ENCODE measurements at places on chromosomes 4 and X.

- no peak for DNase-seq
Measured at GRCh38 chr4:56690393-56690792, 9.3 kb upstream of the HOPX start.

DNA sequence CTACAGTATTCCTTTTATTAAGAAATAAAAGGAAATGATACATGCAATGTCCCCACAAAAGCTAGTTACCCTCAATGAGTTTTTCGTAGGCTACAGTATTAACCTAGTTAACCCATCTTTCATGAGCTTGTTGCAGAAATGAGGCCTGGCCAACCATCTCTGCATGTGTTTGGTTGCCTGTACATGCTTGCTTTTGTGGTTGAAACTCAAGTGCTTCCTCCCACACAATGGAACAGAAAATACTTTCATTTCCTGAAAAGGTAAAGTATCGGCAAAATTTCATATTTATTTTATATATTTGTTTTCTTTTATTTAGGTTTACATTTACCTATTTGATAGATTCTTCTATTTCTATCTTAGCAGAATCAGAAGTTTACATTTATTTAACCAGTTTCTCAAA is 214.6 kb upstream of the FAM241A start:
- DNase-seq: no peak

- DNase-seq: no peak
Measured at GRCh38 chr4:148730082-148730640, 287.9 kb upstream of the NR3C2 start.

DNA sequence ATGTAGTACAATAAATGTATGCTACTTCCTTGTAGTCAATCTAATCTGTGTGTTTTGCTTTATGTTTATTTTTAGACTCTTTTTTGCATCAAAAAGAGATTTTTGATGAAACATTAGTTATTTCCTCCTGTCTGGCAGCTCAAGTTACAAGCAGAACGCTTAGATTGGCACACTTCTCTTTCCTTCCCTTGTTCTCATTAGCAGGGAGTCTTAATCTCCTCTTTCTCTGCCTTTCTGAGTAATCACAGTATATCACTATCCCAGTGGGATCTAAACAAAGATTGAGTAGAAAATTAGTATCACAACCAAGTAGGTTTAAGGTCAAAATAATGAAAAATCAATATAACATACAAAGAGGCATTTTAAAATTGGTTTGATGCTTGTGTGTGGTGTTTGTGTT is 1192.6 kb downstream of the C4orf33 start:
- DNase-seq: no peak

DNA sequence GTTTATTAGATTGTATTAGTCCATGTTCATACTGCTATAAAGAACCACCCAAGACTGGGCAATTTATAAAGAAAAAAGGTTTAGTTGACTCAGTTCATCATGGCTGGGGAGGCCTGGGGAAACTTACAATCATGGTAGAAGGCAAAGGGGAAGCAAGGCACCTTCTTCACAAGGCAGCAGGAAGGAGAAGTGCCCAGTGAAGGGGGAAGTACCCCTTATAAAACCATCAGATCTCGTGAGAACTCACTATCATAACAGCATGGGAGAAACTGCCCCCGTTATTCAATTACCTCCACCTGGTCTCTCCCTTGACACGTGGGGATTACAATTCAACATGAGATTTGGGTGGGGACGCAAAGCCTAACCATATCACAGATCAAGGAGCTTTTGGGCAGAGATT is 8.1 kb upstream of the HSD17B13 start:
- peak; percentile 1 for DNase-seq

- DNase-seq: no peak
Measured at GRCh38 chrX:1425381-1425780, 27.3 kb downstream of the ASMTL start.

- DNase-seq: no peak
Measured at GRCh38 chr4:152676052-152676854, 3.5 kb downstream of the TMEM154 start.

DNA sequence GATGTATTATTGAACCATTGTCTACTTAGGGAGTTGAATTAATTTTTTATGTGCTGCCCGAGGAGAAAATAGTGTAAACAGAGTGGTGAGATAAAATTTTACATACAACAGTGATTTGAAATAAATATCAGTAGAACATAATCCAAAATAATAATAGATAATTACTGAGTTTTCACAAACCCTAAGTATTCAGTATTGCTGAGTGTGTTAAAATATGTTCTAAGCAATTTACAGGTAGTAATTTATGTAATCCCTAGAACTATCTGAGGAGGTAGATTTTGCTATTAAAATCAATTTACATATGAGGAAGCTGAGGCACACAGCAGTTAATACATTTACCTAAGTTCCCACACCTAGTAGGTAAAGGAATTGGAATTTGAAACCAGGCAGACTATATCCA is 134.7 kb upstream of the FAT1 start:
- no peak for DNase-seq

GRCh38 chr4:113584407-113585150 is 177.0 kb downstream of the CAMK2D start:
- DNase-seq: no peak

DNA sequence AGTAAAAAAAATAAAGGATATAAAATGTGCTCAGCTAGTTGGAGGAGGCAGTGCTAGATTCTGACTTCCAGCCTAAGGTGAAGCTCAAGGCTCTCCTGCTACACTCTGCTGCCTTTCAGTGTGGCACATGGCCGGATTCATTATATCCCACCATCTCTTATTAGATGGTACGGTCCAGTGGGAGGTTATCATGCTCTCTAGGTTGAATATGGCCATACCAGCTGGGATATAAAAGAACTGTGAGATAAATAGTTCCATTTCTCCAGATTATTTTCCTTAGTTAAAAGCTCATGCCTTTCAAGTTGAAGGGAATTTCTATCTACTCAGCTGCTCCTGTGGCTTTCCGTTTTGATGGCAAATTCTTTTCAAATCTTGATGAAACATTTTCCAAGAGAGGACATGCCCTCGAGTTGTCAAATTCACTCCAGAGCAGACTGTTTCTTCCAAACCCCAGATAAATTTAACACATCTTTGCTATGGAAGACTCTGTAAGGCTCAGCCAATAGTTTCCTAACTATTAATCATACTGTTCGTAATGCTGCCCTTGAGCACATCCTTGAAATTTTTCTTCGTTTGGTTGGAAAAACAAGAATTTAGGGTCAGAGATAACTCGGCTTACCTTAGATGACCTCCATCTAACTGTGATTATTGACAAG is 2.2 kb upstream of the MGARP start:
- DNase-seq: no peak

DNA sequence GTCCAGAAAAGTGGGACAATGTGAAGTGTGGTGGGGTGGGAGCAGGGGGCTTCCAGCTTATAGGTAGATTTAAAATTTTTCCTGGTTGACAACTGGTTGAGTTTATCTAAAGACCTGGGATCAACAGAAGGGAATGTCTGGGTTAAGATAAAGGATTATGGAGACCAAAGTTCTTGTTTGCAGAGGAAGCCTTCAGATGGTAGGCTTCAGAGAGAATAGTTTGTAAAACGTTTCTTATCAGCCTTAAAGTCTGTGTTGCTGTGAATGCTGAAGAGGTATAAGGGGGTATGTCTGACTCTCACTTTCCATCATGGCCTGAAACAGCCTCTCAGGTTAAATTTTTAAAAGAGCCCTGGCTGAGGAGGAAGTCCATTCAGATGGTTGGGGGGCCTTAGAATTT is 20.5 kb downstream of the MGST2 start:
- DNase-seq: no peak

- DNase-seq: no peak
Measured at GRCh38 chr4:67933755-67934154, 29.5 kb downstream of the TMPRSS11A start.

DNA sequence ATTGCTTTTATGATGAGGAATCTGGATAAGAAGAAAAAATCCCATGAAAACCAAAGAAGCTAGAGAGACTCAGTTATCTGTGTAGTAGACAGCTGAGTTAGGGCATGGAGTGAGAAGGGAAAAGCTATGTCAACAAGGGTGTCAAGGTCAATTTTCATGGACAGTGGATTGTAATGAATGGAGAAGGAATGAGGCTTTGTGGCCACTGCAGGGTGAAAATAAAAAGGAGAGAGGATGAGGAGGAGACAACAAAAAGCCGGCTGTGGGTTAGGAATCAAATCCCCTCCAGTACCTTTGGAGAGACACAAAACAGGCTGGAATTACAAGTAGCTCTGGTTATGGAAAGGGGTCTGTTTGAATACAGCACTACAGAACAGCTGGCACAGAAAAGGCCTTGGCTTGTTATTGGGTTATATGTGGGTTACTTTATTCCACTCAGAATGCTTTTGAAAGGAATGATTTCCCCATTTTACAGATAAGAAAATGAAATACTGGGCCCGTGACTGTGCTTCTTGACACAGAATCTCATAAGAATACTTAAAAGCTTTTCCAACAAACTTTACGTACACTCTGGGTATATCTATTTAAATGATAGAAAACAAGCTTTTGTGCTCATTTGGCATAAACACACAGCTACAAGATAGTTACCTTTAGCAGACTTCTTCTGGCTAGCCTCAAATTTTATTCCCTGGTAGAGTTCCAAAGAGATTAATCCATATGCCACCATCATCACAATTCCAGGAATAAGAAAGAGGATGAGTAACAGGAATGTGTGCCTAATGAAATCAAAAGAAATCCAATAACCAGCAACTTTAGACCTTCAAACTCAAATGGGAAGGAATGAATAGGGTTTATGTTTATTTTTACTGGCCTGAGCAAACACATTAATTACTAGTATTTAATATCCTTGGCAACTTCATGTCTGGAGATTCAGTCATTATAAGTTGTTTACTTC is 7.5 kb downstream of the CCKAR start:
- no peak for DNase-seq

DNA sequence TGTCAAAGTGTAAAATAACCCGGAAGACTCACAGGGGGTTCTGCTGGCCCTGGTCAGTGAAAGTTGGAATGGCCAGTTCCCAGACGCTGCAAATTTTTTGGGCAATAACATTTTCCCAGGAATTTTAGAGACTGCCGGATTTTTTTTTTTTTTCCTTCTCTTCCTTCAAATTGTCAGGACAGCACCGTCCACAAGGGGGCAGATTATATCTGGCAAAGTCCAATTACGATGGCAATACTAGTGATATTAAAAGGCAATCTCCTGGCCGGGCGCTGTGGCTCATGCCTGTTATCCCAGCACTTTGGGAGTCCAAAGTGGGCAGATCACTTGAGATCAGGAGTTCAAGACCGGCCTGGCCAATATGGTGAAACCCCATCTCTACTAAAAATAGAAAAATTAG is 20.5 kb downstream of the SLC25A5 start:
- DNase-seq: peak; percentile 68

- DNase-seq: no peak
Measured at GRCh38 chr4:168071304-168071703, 21.0 kb upstream of the ANXA10 start.

- DNase-seq: no peak
Measured at GRCh38 chr4:113469926-113470325, 291.6 kb downstream of the CAMK2D start.

DNA sequence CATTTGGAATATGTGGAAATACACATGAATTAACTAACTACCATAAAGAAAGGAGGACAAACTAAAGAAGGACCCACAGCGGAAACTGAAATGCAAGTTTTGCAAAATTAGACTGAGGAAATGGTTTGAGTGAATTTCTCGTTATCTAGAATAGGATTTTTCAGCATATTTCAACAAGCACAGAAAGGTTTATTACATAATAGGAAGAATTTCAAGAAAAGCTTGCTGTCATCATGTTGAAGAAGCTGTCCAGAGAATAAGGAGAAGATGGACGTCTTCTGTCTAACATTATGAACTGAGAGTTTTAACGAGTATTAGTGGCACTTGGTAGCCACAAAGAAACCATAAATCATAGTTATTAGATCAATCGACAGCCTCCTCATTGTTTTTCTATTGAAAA is 45.0 kb downstream of the TEC start:
- DNase-seq: no peak

GRCh38 chr4:98447648-98448047 is 186.5 kb downstream of the RAP1GDS1 start:
- DNase-seq: no peak

DNA sequence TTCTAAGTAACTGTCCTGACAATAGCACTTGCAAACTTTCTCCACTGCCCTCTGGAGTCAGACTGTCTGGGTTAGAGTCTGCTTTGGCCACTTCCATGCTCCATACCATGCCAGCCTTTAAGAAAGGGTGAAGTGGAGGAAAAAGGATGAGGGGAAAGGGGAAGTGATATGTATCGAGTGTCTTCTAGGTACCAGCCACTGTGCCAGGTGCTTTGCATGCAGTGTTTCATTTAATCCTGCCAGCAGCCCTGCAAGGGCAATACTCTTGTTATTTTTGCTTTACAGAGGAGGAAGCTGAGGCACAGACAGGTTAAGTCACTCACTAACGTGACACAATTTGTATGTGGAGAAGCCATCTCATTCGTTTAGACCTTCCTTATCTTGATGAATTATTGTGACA is 55.6 kb downstream of the RTL9 start:
- no peak for DNase-seq

- DNase-seq: no peak
Measured at GRCh38 chrX:662126-662525, 31.5 kb downstream of the SHOX start.

DNA sequence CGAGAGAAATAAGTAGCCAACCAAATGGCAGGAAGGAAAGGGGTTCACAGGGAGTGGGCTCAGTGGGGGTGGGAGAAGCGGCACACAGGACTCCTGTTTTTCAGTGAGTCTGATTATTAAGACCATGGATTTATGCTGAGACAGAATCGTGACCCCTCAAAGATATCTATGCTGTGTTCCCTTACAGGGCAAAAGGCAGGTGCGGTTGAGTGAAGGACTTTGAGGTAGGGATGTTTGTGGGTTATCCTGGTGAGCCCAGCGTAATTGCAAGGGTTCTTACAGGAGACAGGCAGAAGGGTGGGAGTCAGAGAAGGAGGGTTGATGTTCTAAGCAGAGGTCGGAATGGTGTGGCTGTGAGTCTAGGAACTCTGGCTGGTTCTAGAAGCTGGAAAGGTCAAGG is 73.0 kb downstream of the EVC start:
- no peak for DNase-seq

DNA sequence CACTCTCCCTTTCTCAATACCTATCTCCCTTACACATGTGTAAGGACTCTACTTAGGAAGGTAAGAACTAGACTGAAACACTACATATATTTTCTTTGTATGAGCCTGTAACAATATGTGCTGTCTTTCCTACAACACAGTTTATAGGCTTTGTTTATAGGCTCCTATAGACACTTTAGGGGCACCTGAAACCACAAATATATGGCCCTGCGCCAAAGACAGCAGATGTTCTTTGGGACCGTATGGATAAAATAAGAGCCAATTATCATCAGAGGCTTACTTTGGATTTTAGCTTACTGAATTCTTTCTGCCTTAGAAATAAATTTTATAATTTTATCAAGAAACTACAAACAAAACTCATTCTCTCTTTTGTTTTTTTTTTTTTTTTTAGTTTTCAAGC is 16.6 kb upstream of the CXCL3 start:
- DNase-seq: peak; percentile 85

DNA sequence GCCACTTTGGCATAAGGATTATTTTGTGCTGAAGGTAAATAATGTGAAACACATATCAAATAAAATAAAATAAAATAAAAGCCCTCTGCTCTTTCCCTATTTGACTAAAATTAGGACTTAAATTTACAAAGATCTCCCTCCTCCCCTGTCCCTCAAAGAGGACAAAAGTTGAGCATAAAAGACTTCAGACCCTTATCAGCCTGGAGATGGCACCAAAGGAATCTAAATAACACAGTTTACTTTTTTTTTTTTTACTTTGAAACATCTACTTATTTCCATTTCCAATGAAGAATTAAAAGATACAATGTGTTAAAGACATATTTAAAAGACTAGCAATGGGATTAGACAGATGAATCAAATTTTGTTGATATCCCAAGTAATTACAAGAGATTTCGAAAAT is 89.7 kb downstream of the EPHA5 start:
- DNase-seq: no peak
